ENCODE measurements at places on chromosomes 6 and 20.

DNA sequence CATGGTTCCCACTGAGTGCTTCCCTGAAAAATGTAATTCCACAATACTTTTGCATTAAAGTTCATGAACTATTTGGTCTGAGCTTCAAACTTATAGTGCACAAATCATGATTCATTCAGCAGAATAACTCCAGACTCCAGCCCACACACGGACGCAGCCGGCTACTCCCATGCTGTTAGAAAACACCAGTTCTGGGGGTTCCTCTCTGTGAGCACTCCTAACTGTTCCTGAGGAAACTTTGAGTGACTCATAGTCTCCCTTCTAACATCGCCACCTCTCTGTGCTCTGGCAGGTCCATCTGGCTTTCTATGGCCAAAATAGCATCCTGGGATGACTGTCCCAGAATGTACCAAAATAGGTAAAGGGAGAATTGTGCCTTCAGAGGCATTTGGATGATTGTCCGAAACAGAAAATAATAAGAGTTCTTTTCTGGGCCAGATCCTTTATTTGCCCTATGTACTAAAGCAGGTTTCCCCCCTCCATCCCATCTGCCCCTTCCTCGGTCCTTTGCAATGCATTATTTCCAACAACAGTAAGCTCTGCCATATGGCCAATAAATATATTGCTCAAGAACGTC lies 32.3 kb upstream of the LY86 start:
- DNase-seq, result no peak

- no peak for DNase-seq
Measured at GRCh38 chr6:150025201-150025917, at the start of gene RAET1L. RAET1L (minus strand) TSS chr6:150025532; CDS start chr6:150025471, 61 bp downstream.

- no peak for DNase-seq
Measured at GRCh38 chr6:139452148-139452876, 77.9 kb upstream of the CITED2 start.

DNA sequence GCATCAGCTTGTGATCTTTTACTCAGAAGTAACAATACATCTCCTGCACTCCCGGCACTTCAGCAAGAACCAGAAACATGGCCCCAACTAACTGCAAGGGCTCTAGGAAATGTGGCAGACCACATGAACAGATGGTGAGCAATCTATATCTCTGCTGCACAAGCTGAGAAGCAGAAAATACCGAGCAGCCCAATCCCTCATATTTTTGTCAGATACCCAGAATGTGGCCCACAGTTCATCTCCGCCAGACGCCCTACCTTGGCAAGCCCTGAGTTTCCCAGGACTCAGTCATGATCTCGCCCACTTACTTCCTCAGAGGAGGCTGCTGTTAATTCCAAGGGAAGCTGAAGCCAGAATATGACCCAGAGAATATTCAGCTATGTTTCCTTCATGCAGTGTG lies 63.1 kb upstream of the PHACTR1 start:
- no peak for DNase-seq

DNA sequence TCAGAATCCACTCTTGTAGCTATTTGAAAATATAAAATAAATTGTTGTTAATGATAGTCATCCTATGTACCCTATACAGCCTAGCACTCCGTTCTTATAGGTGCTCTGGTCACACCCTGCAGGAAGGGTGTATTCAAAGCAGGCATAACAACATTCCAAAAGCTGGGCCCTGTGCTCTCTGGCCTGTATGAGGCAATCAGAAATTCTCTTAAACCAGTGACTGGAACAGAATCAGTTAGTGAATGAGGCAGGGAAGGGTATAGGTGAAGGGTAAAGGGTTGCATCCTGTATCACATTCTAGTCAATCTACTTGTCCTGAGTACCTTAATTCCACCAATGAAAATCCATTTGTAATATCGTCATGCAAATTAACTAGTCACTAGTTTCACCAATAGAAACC lies 154.5 kb upstream of the ZNF217 start:
- no peak for DNase-seq

DNA sequence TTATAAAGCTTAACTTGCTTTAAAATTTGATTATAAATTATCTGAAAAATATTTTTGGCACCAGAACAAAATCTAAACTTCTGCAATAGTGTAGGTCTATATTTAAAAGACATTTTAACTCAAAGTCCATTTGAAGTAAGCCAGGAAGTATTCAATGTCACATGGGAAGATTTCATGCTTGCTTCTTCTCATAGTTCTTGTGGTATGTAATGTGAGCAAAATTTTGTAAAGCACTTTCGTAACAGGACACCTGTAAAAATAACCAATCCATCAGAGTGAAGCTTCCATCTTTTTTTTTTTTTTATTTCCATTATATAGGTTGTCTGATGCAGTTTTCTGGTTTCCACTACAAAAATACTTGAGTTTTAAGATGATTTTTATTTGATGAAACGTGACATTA lies 386.1 kb downstream of the LAMA2 start:
- DNase-seq, result no peak

DNA sequence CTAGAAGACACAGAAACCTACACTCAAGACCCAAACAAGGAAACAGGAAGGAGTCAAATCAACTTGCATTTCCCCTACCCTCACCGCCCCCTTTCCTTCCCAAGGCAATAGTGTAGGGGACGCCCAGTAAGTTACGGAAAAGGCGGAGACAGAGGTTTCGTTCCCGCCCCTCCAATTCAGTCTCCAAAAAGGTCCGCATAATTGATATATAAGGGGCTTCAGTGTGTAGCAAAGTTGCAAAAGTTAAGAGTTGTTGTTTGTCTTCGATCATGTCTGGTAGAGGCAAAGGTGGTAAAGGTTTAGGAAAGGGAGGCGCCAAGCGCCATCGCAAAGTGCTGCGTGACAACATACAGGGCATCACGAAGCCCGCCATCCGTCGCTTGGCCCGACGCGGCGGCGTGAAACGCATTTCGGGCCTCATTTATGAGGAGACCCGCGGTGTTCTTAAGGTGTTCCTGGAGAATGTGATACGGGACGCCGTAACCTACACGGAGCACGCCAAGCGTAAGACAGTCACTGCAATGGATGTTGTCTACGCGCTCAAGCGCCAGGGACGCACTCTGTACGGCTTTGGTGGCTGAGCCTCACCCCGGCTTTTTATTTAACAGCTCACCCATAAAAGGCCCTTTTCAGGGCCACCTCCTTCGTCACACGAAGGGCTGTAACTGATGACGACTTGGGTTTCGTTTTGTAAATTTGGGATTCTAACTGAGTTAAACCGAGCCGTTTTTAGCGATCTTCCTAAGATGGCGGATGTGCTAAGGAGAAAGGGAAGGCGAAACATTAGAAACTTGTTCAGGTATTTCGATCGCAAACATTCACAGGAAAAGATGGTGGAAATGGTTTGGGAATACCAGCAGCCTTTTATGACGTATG lies 124.6 kb upstream of the BTN3A2 start:
- peak; percentile 41 for DNase-seq

GRCh38 chr6:73695619-73696421 lies at the start of gene CD109:
CD109 (plus strand) TSS chr6:73696203; CDS start chr6:73696216, 13 bp downstream.
- DNase-seq, result peak; percentile 23

DNA sequence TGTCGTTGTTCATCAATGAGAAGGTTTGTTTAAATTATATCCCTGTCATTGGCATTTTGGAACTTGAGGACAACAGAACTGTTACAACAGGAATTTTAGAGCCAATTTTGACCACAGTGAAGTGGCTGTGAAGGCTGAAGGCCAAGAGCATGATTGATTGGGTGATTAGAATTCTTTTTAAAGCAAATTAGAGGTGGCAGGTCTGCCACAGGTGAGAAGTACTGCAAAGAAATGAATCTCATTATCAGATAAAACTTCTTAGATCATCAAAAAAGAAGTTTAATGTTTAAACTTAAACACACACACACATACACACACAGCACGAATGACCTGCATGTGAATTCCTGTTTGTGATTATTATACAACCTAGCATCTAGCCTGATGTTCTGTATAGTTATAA lies 32.4 kb downstream of the FARS2 start:
- no peak for DNase-seq

Data from stimulated activated CD8-positive, alpha-beta memory T cell treated with anti-CD3 and anti-CD28 coated beads, Interleukin-12 subunit alpha, Interleukin-12 subunit beta, amount 100 ng/mL, for 4 hours (primary cell).